ENCODE measurements at places on chromosomes 13 and 19. TPM values are rescaled to one million over a fixed set of nuclear protein-coding genes. Genes with fewer than 3 reads are reported as not detected.

PBX4 gene
- total RNA-seq: not detected

ZNF567 gene
- total RNA-seq: 4.0 TPM

PHF11 gene
- 23.9 TPM for total RNA-seq

WDR87 gene
- not detected for total RNA-seq

FOSB gene
- total RNA-seq: 0.44 TPM

HPN gene
- total RNA-seq: not detected

TPRX2 gene
- total RNA-seq: not detected

C19orf12 gene
- 17.0 TPM for total RNA-seq

NPAS1 gene
- total RNA-seq: 0.13 TPM

MEIOSIN gene
- total RNA-seq: not detected

TNFSF13B gene
- total RNA-seq: 9.0 TPM

ICAM3 gene
- total RNA-seq: 15.2 TPM

ITGBL1 gene
- 634 TPM for total RNA-seq

LRRC63 gene
- not detected for total RNA-seq

GPR42 gene
- total RNA-seq: not detected

RYR1 gene
- total RNA-seq: under 0.01 TPM

RNASEH2A gene
- total RNA-seq: 27.3 TPM

GJB6 gene
- not detected for total RNA-seq

LRRC8E gene
- 5.5 TPM for total RNA-seq

FXYD3 gene
- total RNA-seq: not detected

BRSK1 gene
- total RNA-seq: 6.7 TPM

CNN1 gene
- 1.7 TPM for total RNA-seq

HAUS8 gene
- 3.6 TPM for total RNA-seq

PSG7 gene
- not detected for total RNA-seq

TMPRSS9 gene
- total RNA-seq: not detected

KCNK6 gene
- total RNA-seq: 19.6 TPM

THSD8 gene
- not detected for total RNA-seq

ZNF600 gene
- total RNA-seq: 2.6 TPM

YJEFN3 gene
- 0.44 TPM for total RNA-seq

ATP1A3 gene
- total RNA-seq: under 0.01 TPM

FFAR3 gene
- total RNA-seq: not detected

TNFSF11 gene
- total RNA-seq: 0.12 TPM

TMEM145 gene
- not detected for total RNA-seq

CCDC124 gene
- 50.9 TPM for total RNA-seq

DLL3 gene
- total RNA-seq: 0.06 TPM

PSG6 gene
- not detected for total RNA-seq

ENOX1 gene
- total RNA-seq: 1.2 TPM

SWSAP1 gene
- total RNA-seq: 0.31 TPM

ZNF324B gene
- 10.8 TPM for total RNA-seq

TEX101 gene
- not detected for total RNA-seq

DUS3L gene
- 25.2 TPM for total RNA-seq

PRKD2 gene
- total RNA-seq: 19.0 TPM

KIRREL2 gene
- not detected for total RNA-seq

ADAT3 gene
- total RNA-seq: 1.7 TPM

RSPH6A gene
- 0.12 TPM for total RNA-seq

FBXO27 gene
- total RNA-seq: 1.2 TPM

IRS2 gene
- total RNA-seq: 1.1 TPM

IL11 gene
- 1.1 TPM for total RNA-seq

POSTN gene
- 471 TPM for total RNA-seq
